ENCODE measurements at places on chromosomes 1 and 21. TPM values are rescaled to one million over a fixed set of nuclear protein-coding genes. Genes with fewer than 3 reads are reported as not detected.

The SLAMF8 gene
- total RNA-seq = not detected

The FCER1G gene
- not detected for total RNA-seq

The OXCT2 gene
- total RNA-seq = 0.28 TPM

The LENEP gene
- not detected for total RNA-seq

The CD1C gene
- total RNA-seq = not detected

The C1orf94 gene
- not detected for total RNA-seq

The CHIA gene
- not detected for total RNA-seq

The MYOG gene
- total RNA-seq = not detected

The AMY2A gene
- not detected for total RNA-seq

The PPFIA4 gene
- 5.4 TPM for total RNA-seq

The CFAP107 gene
- total RNA-seq = not detected

The SETDB1 gene
- 22.9 TPM for total RNA-seq

The PTPN22 gene
- total RNA-seq = 0.28 TPM

The FBXO2 gene
- total RNA-seq = 0.56 TPM

The EPHA8 gene
- not detected for total RNA-seq

The WRAP73 gene
- total RNA-seq = 9.2 TPM

The APCS gene
- total RNA-seq = not detected

The EPHA10 gene
- total RNA-seq = not detected

The KRTAP11-1 gene
- not detected for total RNA-seq

The RYR2 gene
- total RNA-seq = not detected

The OR14K1 gene
- total RNA-seq = not detected

The ADORA1 gene
- under 0.01 TPM for total RNA-seq

The MAPKAPK2 gene
- total RNA-seq = 56.5 TPM

The CD84 gene
- not detected for total RNA-seq

The LCE6A gene
- total RNA-seq = not detected

The SPRR1B gene
- total RNA-seq = not detected

The PRR9 gene
- total RNA-seq = not detected

The C1orf226 gene
- total RNA-seq = under 0.01 TPM

The CLCA2 gene
- 0.18 TPM for total RNA-seq

The PROK1 gene
- total RNA-seq = not detected

The RIPPLY3 gene
- total RNA-seq = not detected

The LEFTY2 gene
- total RNA-seq = not detected

The KIF17 gene
- 4.5 TPM for total RNA-seq

The KCNQ4 gene
- not detected for total RNA-seq

The LHX4 gene
- total RNA-seq = 0.18 TPM

The TIE1 gene
- total RNA-seq = 3.3 TPM

The AKR7A2 gene
- total RNA-seq = 60.2 TPM

The GPR52 gene
- 0.90 TPM for total RNA-seq

The RIMS3 gene
- 0.28 TPM for total RNA-seq

The VTCN1 gene
- total RNA-seq = not detected

The SPATA46 gene
- not detected for total RNA-seq

The FAM72C gene
- total RNA-seq = 0.83 TPM

The PKLR gene
- not detected for total RNA-seq
